Stimulated activated CD8-positive, alpha-beta memory T cell treated with anti-CD3 and anti-CD28 coated beads, Interleukin-7, amount 100 ng/mL, for 4 hours (primary cell): ENCODE measurements at places on chromosomes 12 and 14.
A peak's percentile ranks its signal among the peaks of the same experiment; 100 is the strongest.

GRCh38 chr12:32666018-32666417 is 13.1 kb upstream of the DNM1L start:
- DNase-seq, result no peak

DNA sequence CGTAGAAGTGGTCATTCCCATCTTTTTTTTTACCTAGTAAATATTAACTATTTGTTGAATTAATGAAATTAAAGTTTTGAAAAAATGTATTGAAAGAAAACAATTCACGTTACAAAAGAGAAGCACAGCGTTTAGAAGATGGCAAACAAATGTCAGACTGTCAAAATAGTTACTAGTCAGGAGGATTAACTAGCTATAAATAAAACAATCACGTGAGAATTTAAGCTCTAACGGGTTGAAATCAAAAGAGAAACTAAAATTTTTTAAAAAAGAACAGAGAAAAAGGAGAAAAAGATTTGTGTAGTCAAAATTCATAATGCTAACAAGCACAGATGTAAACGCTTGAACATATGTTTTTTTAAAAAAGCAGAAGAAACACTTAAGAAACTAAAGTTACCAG is 26.4 kb downstream of the DDHD1 start:
- DNase-seq, result no peak

DNA sequence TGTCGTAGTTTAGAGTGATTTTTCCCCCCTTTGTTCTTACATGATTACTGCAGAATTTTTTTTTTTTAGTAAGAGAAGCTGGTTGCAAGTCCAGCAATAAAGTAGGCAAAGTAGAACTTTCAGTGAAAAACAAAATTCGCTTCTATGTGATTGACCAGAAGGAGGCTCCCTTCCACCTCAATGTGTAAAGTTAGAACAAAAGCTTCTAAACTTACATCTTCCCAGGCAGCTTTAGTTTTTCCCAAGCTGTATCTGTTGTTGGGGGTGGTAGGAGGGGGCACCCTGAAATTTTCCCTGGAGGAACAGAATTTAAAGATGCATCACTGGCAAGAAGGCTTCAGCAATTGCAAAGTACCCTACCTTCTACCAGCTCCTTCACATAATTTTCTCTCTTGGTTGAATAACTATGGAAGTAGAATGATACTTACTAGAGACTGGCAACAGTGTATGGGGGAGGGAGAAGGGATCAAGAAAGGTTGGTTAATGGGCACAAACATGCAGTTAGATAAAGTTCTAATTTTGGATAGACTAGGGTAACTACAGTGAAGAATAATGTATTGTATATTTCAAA is 87.3 kb upstream of the E2F7 start:
- no peak for DNase-seq

- DNase-seq, result peak; percentile 36
These were observed 790 bp downstream of the GTF2A1 start for GRCh38 chr14:81219759-81220579.

DNA sequence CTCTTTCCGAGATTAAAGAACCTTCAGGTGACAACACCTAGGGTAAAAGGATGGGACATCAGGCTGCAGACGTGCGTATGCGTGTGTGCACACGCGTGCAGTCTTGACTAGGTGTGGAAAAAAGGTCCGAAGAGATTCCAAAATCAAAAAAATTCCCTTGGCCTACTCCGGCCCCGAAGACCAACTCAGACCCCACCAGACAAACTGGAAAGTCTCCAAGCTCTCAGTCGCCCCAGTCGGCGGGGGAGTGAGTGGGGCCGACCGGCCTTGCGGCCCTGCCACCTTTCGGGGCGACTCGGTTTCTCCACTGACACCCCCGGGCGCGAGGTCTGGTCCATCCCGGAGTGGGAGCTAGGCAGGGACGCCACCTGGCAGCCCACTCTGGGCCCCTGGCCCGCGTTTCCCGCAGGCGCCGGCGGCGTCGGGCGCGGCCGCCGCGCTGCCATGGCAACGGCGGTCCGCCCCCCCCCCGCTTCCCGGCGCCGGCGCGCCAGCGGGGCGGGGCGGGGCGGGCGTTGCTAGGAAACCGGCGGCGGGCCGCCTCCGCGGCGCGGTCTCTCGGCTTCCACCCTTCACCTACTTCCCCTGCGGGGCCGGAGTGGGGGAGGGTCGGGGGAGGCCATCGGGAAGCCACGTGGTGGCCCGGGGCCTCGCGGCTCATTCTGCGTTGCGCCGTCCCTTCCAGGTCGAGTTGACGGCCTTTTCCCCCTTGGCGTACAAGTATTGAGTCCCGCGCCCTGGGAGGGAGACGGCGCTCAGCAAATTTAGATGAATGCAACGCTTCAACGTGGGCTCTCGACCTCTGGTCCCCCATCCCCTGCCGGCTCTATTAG is 253.1 kb downstream of the EFCAB11 start:
- peak; percentile 82 for DNase-seq

- no peak for DNase-seq
These were observed 36.1 kb upstream of the CCDC88C start for GRCh38 chr14:91453744-91454143.

DNA sequence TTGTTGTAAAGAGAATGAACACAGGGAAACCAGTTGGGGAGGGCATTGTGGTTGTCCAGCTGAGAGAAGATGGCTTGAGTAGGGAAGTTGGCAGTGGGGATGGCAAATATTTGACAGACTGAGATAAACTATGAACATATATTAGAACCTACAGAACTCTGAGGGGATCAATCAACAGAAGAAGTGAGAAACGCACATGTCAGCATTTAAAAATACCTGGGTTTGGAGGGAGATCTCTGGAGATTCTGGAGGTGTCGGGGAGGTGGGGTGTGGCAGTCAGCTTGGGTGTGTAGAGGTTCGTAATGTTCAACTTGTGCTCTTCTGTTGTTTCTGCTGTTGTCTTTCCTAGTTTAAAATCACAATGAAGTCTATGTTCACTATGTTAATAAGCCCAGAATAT is 517.8 kb downstream of the AACS start:
- DNase-seq, result no peak

- no peak for DNase-seq
These were observed 2.7 kb upstream of the INHBE start for GRCh38 chr12:57452181-57452936.

- DNase-seq, result no peak
These were observed 221.7 kb downstream of the ATP23 start for GRCh38 chr12:58163021-58163420.

DNA sequence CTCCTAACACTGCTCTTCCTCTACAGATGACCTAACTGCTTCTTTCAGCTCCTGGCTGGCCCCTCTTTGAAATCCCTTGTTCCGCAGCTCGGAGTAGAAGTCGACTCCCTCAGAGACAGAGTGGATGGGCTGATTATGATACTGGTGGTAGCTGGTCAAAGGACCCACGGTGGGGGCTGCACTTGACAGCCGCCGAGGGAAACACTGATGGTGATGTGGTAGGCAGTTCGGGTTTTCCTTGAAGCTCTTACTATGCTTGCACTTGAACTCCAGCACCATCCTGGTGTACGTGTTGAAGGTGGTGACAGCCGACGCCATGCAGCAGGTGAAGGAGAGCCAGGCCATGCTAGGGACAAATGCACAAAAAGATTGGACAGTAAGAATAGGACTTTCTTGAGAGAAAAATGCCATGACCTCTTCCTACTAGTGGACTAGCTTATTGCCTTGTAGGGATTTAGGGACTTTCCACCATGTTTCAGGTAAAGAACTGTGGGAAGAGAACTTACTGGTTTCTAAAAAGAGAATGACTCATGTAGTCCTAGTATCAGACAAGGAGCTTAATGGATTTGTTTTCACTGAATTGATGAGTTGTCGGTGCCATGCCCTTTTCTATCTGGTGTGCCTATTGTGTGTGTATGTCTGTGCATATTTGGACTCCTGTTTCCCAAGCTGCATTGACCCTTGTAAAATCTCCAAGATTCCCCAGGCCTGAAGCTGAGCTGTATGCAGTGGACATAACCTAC is 18.4 kb downstream of the GSG1 start:
- no peak for DNase-seq

DNA sequence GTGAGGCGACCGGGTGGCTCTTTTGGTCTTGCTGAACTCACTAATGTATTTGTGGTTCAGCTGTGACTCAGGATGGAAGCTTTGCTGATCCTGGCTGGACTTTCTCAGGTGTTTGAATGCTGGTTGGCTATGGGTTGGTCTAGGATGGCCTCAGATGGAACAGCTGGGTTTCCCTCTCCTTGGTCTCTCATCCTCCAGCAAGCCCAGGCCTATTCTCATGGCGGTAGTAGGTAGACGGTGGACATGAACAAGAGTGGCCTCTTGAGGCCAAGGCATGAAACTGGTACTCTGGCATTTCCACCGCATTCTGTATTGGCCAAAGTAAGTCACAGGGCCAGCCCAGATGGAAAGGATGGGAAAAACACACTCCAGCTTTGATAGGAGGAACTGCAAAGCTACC is 11.8 kb upstream of the POLR3B start:
- no peak for DNase-seq

DNA sequence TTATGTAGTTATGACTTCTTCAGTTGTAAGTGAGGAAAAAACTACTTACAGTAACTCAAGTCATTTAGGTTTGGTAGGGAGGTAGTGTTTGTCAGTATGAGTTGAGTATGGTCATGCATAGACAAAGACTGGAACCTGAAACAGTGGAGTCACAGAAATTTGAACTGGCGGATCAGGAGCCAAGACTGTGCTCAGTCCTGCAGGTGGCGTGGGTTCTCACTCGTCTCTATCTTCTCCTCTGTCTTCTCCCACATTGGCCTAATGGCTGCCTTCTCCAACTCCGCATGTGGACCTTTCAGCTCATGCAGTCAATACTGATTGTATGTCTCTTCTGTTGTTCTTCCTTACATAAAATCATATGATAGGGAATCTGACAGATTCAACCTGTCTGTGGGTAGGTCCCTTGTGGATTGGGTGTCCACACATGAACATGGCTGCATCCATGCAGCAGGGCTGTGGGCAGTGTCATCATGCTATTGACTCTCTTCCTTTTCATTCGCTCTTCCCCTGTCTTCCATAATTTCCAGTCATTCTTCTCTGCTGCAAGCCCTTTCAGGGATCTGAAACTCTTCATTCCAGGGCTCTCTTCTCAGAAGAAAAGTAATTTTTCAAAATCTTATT is 78.8 kb upstream of the NEDD1 start:
- DNase-seq, result no peak

DNA sequence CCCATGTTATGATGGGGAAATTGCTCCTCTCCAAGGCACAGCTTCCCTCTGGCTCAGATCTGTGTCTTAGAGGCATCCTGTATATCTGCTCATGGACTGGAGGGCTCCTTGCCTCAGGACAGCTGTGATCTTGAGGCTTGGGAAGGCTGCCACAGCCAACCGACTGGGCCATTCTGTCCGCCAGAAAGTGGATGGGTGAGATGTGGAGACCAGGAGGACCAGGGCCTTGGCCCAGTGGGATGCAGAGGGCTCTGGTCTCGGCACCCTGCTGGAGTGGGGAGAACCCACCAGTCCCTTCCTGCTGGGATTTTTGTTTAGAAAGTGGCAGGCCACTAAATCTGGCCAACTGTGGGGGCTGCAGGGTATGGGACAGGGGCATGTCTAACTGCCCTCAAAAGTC is 148.6 kb downstream of the CALM1 start:
- DNase-seq, result no peak

- DNase-seq, result no peak
These were observed 35.1 kb downstream of the PAPLN start for GRCh38 chr14:73272393-73272792.

GRCh38 chr12:115057445-115057844 is 373.5 kb upstream of the TBX3 start:
- DNase-seq, result no peak

- no peak for DNase-seq
These were observed 723 bp upstream of the LRP10 start for GRCh38 chr14:22870811-22871223.

GRCh38 chr14:57018065-57018464 is 207.8 kb upstream of the OTX2 start:
- no peak for DNase-seq

- DNase-seq, result no peak
These were observed 150.4 kb downstream of the ZNF664 start for GRCh38 chr12:124123296-124124000.
